ENCODE measurements at places on chromosomes 13 and 19.

DNA sequence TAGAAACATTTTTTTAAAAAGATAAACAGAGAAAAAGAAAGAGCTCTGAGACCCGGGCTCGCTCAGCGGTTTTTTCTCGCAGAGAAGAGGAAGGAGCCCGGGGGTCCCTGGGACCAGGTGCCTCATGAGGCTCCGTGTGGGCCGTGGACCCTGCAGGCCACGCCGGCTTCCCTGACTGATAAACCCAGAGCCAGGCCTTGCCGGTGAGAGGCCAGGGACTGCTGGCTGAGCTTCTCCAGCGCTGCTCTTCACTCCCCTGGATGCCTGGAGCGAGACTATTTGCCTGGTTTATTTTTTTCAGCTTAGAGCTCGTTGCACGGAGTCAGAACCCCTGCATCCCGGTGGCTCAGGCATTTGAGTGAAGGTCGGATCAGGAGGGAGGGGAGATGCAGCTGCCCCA is 53.4 kb upstream of the F7 start:
- DNase-seq, result no peak

DNA sequence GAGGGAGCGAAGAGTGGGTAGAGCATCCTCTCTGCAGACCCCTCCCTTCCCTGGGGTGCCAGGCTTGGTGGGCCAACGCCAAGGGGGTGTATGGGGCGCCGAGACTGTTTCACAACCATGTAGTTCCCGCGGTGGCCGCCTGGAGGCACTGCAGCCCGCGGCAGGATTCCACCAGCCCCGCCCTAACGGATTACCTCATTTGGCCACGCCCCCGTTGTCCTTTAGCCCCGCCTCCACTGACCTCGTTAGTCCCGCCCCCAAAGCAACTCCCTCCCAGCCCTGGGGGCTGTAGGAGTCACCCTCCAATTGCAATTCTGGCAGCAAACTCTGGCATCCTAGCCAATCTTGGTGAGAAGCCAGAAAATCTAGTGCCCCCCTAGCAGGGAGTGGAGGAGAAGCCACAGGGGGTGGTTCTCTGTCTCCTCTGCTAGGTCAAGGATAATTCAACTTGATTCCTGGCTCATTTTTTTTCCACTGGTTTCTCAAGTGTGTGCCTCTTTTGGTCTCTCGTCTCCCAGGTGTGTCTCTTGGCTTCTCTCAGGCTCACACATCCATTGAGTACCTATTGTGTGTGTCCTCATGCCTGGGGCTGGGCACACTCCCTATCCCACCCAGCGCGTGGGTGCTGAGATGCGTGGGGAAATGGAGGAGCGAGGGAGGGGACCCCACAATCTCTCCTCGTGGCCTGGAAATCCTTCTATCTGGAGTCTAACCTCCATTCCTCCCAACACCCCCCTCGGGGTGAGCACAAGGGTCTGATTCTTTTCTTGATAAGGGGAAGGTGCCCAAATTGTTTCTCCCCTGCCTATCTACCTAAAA is 2.0 kb downstream of the OLFM2 start:
- peak; percentile 85 for DNase-seq

GRCh38 chr19:47447470-47448359 is 24.0 kb downstream of the SLC8A2 start:
- peak; percentile 68 for DNase-seq

GRCh38 chr13:77980592-77980991 is 62.0 kb upstream of the EDNRB start:
- DNase-seq, result no peak

DNA sequence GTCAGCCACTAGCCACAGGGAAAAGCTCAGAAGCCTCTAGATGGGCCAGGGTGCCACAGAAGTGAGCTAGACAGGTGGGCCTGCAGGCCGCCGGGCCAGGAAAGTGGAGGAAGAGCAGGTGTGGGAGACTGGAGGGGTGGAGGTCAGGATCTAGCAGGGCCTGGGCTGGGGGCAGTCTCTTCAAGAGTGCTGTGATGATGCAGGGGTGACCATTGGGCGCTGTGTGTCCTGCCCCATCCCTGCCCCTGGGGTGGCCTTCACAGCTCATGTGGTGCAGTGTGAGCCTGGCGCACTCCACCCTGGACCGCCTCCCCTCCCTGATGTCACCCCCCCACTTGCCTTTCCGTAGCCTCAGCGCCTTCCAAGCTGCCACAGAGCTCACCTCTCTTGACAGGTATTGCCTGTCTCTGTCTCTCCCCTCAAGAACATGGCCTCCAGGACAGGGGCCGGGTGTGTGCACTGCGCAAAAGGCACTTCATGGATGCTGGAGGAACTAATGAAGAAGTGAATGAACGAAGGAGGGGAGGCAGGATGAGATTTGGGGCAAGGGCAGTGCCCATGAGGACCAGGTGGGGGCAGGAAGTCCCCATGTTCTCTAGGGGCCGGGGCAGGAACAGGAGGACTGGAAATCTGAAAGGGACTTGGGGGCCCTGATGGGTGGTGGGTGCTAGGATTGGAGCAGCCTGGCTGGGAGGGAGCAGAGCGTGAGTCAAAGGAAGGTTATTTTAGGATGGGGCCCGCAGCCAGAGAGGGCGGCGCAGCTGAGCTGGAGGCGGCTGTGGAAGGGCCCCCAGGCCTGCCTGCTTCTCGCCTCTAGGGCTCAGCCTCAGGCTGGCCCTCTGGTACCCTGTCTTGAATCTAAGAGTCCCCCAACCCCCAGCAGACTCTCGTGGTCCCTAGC is 6.6 kb downstream of the SSBP4 start:
- DNase-seq, result no peak

- DNase-seq, result peak; percentile 31
These were observed 8.6 kb downstream of the CLN5 start for GRCh38 chr13:77000475-77000874.

- peak; percentile 33 for DNase-seq
These were observed 5.7 kb upstream of the SPACA4 start for GRCh38 chr19:48600679-48601417.

GRCh38 chr19:12202250-12202649 is 39.4 kb downstream of the ZNF136 start:
- DNase-seq, result peak; percentile 52
